ENCODE measurements at places on chromosomes 6 and 20.

DNA sequence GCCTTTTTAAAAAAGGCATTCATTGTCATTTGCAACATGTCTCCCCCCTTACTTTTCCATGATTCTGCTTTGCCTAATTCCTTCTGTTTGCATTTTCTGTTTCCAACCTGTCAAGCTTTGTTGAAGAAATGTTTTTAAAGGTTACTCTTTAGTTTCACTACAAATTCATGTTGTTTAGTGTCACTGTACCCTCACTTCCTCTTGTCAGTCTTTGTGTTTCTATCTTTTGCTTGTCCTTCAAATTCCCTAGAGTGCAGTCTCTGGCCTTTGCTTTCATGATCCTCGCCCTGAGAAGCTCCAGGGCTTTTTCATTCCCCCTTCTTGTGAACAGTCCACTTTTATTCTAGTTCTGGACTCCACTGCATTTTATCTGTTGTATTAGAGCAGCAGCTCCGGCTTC, 90.6 kb downstream of the MAP3K4 start:
- H3K4me1 ChIP-seq = peaks cover 1% of the 10 kb centered on the region
- H3K27me3 ChIP-seq = no peaks in the 10 kb centered on the region
- no peak overlapping the region for H3K4me3 ChIP-seq
- peaks cover 23% of the 10 kb centered on the region for H3K36me3 ChIP-seq
- no peak for DNase-seq

GRCh38 chr20:4247898-4248858, 232.8 kb upstream of the RNF24 start:
- H3K36me3 ChIP-seq = no peaks in the 10 kb centered on the region
- peaks cover 15% of the 10 kb centered on the region for H3K4me1 ChIP-seq
- no peak overlapping the region for H3K27ac ChIP-seq
- peaks cover 81% of the 10 kb centered on the region for H3K27me3 ChIP-seq
- peak overlapping the region; percentile 68 for H3K4me3 ChIP-seq

- H3K27ac ChIP-seq = no peak overlapping the region
- H3K27me3 ChIP-seq = no peaks in the 10 kb centered on the region
- no peaks in the 10 kb centered on the region for H3K36me3 ChIP-seq
Observed at GRCh38 chr6:339480-339879, 47.2 kb downstream of the DUSP22 start.

GRCh38 chr20:46324960-46325703, 16.8 kb upstream of the CDH22 start:
- H3K27me3 ChIP-seq = peaks cover 64% of the 10 kb centered on the region
- peak; percentile 43 for DNase-seq
- peaks cover 2% of the 10 kb centered on the region for H3K4me1 ChIP-seq
- H3K27ac ChIP-seq = no peak overlapping the region

DNA sequence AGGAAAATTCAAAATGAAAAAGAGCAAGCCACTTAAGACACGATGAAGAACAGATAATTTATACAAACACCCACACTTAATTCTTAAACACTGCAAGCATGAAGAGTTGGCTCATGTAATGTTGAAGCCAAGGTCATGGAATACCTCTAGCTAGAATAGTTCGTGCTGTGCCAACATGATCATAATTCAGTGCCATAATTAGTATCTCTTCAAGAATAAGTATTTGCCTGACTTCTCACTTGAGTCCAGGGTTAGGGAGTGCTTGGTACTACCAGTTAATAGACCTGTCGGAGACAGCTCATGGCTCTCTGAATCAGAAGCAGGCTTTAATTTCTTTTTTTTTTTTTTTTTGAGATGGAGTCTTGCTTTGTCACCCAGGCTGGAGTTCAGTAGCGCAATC, 206.3 kb downstream of the UNC5CL start:
- no peaks in the 10 kb centered on the region for H3K4me1 ChIP-seq
- peaks cover 67% of the 10 kb centered on the region for H3K27me3 ChIP-seq
- no peak overlapping the region for H3K4me3 ChIP-seq
- DNase-seq = no peak

DNA sequence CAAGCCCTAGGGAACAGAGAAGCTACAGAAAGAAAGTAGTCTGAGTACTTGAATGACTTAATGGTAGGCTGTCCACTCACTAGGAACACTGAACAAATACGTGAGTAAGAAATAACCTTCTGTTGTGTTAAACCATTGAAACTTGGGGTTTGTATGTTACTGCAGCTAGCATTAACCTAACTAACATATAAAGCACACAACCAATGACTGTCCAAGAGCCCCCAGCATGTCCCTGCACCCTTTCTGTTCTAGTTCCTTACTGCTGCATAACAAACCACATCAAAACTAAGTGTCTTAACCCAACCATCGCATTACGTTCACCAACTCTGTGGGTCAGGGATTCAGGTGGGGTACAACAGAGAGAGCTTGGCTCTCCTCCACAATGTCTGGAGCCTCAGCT, 10.5 kb upstream of the RNF8 start:
- H3K27me3 ChIP-seq = peaks cover 8% of the 10 kb centered on the region
- H3K27ac ChIP-seq = no peak overlapping the region
- no peak for DNase-seq
- no peaks in the 10 kb centered on the region for H3K36me3 ChIP-seq

DNA sequence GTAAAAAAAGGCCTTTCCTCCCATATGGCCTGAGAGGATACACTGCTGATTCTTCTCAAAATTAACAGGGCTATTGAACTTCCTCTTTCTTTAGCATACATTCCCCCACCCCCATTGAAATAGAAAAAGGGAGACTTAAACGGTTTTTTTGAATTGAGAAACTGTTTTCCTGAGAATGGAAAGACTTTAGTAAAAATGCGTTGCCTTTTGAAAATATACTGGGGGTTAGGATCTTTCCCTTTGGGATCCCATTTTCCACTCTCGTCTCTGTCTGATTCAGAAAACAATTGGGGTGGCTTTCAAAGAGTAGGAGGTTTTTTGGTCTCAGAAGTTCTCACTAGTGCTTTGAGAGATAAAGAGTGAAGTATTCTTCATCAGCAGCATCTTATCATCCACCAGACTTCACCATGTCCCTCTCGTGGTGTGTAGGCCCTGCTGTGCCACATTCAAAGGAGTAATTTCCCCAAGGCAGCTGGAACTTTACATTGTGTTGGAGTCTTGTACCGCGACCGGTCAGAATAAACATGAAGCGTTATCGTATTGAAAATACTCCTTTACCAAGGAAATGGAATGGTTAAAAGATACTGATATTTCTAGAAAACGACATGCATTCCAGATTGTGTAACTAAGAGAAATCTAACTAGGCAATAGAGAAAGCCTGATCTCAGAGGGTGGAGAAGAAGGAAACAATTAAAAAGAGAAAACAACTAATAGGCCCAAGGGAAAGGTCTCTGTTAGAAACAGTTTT, 10.6 kb downstream of the MYB start:
- H3K27ac ChIP-seq = no peak overlapping the region
- no peaks in the 10 kb centered on the region for H3K36me3 ChIP-seq
- no peak overlapping the region for H3K4me3 ChIP-seq
- no peak for DNase-seq
- H3K4me1 ChIP-seq = no peaks in the 10 kb centered on the region

DNA sequence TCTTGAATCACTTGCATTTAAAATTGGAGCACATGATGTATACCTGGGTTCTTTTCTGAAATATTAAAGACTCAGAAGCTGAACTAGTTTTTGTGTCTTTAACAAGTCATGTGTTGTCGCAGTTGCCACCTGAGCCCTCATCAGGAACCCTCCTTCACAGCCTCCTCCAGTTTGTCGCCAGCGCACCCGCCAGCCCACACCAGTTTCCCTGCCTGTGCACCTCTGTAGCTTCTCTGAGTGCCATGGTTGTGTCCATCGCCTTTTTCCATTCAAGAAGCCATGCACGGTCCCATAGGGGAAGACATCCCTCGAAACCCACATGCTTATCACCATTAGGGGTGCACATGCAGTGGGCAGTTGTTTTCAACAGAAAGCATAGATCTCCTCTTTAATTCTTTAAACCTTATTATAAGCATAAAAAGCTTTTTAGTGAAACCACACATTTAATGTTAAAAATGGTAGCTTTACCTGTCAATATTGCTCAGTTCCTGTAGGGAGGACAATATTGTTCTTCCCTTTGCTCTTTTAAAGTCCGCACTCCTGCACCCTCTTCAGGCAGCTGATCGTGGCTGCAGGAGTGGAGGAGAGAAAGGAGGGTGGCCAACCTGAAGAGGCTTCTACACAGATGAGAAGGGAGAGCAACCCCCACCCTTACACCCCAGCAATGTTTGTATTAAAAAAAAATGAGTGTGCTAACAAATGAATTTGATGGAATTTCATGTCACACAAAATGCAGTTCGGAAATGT, 121.9 kb downstream of the CFAP61 start:
- H3K27me3 ChIP-seq = peaks cover 3% of the 10 kb centered on the region
- H3K4me3 ChIP-seq = no peak overlapping the region
- no peaks in the 10 kb centered on the region for H3K4me1 ChIP-seq
- no peak overlapping the region for H3K27ac ChIP-seq

DNA sequence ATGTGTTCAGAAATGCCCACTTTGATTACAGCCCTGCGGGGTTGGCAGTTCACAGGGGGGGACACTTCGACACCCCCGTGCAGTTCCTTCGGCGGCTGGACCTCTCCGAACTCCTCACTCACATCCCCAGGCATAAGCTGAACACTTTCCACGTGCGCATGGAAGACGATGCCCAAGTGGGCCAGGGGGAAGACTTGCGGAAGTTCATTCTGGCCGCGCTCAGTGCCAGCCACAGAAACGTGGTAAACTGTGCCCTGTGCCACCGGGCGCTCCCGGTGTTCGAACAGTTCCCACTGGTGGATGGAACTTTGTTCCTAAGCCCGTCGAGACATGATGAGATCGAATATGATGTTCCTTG, 32.1 kb downstream of the HECA start:
- no peak overlapping the region for H3K27ac ChIP-seq
- no peak overlapping the region for H3K4me3 ChIP-seq
- H3K4me1 ChIP-seq = peaks cover 2% of the 10 kb centered on the region
- H3K27me3 ChIP-seq = no peaks in the 10 kb centered on the region

DNA sequence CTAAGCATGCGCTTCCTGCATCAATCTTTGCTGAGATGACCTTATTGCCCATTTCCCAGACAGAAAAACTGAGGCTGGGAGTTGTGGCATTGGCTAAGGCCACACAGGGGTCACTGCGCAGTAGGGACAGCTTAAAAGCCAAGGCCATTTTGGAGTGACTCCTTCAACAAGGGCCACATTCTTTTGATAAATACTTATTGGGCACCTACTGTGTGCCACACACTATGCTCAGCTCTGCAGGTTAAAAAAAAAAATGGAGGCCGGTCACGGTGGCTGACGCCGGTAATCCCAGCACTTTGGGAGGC, 108.6 kb downstream of the CEBPB start:
- H3K27ac ChIP-seq = no peak overlapping the region
- no peaks in the 10 kb centered on the region for H3K27me3 ChIP-seq
- no peak for DNase-seq

DNA sequence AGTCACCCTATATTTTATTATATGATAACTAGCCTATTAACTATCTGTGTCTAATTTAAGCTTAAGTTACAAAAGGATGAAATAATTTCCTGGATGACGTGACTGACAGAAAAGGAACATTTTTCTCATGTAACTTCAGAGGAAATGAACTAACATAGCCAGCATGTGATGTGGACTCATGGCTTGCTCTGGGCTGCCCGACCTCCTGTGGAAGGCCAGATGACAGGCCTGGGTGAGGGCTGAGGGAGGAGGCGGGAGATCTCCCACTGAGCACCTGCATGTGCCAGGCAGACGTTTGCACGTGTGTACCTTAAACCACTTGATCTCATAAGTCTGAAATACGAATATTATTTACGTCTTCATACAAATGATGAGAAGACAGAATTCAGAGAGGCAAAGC, 321.1 kb downstream of the SYNE1 start:
- peaks cover 3% of the 10 kb centered on the region for H3K36me3 ChIP-seq
- peak; percentile 76 for DNase-seq
- H3K4me3 ChIP-seq = no peak overlapping the region
- no peaks in the 10 kb centered on the region for H3K27me3 ChIP-seq
- H3K27ac ChIP-seq = peak overlapping the region; percentile 71

- no peak overlapping the region for H3K4me3 ChIP-seq
- no peaks in the 10 kb centered on the region for H3K27me3 ChIP-seq
Observed at GRCh38 chr6:34888514-34888856, 570 bp upstream of the ANKS1A start.

DNA sequence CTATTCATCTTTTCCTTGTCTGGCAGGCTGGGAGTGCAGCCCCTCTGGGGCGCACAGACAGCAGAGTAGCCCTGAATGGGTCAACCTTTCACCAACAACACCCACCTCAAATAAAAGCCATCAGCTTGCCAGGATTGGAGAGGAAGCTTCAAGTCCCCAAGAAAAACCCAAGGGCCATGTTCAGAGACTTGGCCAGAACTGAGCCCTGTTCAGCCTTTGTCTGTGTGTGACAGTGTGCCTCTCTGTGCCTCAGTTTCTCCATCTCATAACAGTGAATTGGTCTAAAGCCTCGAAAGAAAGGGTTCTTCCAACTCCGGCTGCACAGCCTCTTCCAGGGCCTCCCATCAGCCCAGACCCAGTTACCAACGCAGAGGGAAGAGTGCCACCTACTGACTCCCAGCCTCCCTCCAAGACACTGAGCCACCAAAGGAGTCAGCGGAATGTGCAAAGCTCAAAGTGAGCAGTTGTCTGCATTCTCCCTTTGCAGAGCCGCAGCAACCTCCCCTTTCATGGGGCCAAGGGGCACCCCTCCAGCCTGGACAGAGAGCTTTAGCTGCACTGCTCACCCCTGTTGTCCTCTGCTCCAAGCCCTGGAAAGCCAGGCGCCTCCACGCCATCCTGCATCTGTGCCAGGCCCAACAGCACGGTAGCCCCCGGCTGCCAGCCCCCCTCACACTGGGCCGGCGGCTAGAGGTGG, 82.7 kb upstream of the TOP1 start:
- peaks cover 35% of the 10 kb centered on the region for H3K27me3 ChIP-seq
- H3K4me3 ChIP-seq = no peak overlapping the region
- H3K27ac ChIP-seq = no peak overlapping the region
- DNase-seq = peak; percentile 50
- no peaks in the 10 kb centered on the region for H3K36me3 ChIP-seq
- no peaks in the 10 kb centered on the region for H3K4me1 ChIP-seq

DNA sequence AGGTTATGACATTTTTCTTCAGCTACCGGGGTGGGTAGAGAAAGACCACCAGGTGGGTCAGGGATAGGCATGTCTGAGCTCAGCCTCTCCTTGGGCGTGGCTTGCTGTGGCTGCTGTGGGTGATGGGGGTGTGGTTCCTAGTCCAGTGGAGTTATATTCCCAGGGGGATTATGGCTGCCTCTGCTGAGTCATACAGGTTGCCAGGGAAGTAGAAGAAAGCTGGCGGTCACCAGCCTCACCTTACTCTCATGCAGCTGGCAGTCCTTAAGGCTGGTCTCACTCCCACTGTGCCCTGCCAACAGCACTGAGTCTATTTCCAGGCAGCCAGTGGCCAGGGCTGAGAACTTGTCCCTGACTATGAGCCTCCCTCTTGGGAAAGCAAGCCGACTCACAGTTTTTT, 130.0 kb downstream of the SCP2D1 start:
- H3K27ac ChIP-seq = no peak overlapping the region
- H3K4me3 ChIP-seq = no peak overlapping the region
- H3K36me3 ChIP-seq = no peaks in the 10 kb centered on the region
- no peaks in the 10 kb centered on the region for H3K4me1 ChIP-seq
- H3K27me3 ChIP-seq = no peaks in the 10 kb centered on the region

DNA sequence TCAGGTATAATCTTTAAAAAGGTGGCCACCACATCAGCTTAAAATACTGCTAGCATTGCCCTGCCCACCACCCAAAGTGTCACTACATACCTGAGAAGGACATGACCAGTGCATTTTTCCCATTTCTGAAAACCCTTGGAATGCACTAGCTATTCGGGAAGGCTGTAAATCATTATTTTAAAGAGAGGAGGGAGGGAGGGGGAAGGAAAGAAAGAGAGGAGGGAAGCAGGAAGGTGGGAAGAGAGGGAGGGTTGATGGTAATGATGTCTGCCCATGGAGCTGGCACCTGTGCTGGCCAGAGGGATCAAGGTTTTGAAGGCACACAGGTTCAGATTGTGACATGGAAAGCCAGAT, 32.4 kb downstream of the VAPB start:
- H3K4me1 ChIP-seq = peaks cover 5% of the 10 kb centered on the region
- no peak for DNase-seq
- H3K27me3 ChIP-seq = no peaks in the 10 kb centered on the region
- peak overlapping the region; percentile 22 for H3K27ac ChIP-seq
- H3K36me3 ChIP-seq = peaks cover 7% of the 10 kb centered on the region

Measured in mesenchymal stem cell (in vitro differentiated cells and primary cell).